MG63 (cell line): ENCODE measurements at places on chromosomes 2 and 18. TPM values are rescaled to one million over a fixed set of nuclear protein-coding genes. Genes with fewer than 3 reads are reported as not detected.

- DNase-seq: no peak
These were observed 38.7 kb downstream of the REEP1 start for GRCh38 chr2:86298411-86299390.

GRCh38 chr2:25310965-25311864 lies 30.5 kb downstream of the DNMT3A start:
- peak; percentile 55 for DNase-seq

GRCh38 chr2:64114063-64114911 lies 29.9 kb downstream of the PELI1 start:
- no peak for DNase-seq

DNA sequence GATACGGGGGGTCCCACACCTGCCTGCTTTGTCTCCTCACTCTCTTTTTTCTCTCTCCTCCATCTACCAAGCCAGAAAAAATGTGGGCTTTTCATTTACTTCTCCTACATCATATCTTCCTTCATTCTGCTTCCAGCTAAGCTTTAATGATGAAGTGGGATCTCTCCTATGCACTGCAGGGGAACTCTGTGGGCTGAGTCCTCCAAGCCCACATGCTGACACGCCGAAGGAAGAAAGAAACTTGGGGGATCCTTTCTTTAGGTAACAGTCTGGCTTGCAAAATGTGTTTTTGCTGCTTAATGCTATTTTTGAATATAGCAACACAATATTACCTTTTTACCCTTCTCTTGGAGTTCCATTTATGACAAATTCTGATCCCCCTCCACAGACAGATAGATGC lies 33.6 kb upstream of the YWHAQ start:
- no peak for DNase-seq

Gene BOLL
- total RNA-seq: not detected in 2 replicates

Gene CD226
- total RNA-seq: 0.07 and 0.10 TPM in 2 replicates

GRCh38 chr2:55415300-55415699 lies 4.4 kb downstream of the CCDC88A start:
- DNase-seq: no peak

DNA sequence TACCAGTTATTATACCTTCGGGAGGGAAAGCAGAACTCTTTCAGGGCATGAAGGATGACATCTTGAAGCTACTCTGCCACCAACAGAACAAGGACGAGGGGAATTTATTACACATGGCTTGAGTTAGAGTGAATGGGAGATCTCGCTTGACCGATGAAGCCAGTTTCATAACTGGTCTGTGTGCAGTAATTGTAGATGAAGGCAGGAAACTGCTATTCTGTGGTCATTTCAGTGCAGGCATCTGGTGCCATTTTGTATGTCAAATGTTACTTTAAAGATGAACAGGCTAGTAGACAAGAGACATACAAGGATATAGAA lies 20.5 kb downstream of the GREB1 start:
- no peak for DNase-seq
